Regular cardiac myocyte (primary cell): ENCODE measurements at places on chromosomes 12 and 14. TPM values are rescaled to one million over a fixed set of nuclear protein-coding genes. Genes with fewer than 3 reads are reported as not detected.

Gene KCNC2
- total RNA-seq = not detected in 2 replicates

Gene SCN8A
- 3.5 and 7.6 TPM in 2 replicates for total RNA-seq

Gene FLRT2
- 1.7 and 11.3 TPM in 2 replicates for total RNA-seq

Gene FOXA1
- not detected in 2 replicates for total RNA-seq

Gene CDK2
- 16.1 and 55.8 TPM in 2 replicates for total RNA-seq

Gene CCDC175
- total RNA-seq = not detected in 2 replicates

Gene ASCL1
- total RNA-seq = not detected in 2 replicates

Gene EPYC
- total RNA-seq = not detected in 2 replicates

Gene DTX1
- under 0.01 and 0.28 TPM in 2 replicates for total RNA-seq
